Inflammatory macrophage (primary cell): ENCODE measurements at places on chromosomes 2 and 18.

DNA sequence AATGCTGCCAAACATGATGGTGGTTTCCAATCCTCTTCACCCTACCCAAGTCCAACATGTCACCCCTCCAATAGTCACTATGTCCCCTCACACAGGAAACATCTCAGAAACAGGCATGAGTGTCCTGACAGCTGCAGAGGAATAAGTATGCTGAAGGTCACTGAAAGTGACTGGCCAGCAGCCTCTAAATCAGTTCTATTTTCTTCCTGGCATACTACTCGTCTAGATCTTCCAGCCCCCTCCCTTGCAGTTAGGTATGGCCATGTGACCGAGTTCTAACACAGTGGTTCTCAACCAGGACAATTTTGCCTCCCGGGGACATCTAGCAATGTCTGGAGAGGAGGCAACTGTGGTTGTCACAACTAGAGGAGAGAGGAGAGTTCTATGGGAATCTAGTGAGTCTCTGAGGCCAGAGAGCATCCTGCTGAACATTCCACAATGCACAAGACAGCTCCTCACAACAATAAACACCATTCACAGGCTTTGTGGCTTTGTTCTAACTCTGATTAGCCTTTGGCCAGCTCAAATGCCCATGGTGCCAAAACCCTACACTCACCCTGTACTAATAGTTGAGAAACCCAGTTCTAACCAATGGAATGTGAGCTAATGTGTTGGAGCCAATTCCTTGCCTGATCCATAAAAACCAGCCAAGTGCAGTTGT is 12.6 kb upstream of the ID2 start:
- no peak for DNase-seq

GRCh38 chr2:99935662-99936061 is 206.7 kb downstream of the AFF3 start:
- no peak for DNase-seq

DNA sequence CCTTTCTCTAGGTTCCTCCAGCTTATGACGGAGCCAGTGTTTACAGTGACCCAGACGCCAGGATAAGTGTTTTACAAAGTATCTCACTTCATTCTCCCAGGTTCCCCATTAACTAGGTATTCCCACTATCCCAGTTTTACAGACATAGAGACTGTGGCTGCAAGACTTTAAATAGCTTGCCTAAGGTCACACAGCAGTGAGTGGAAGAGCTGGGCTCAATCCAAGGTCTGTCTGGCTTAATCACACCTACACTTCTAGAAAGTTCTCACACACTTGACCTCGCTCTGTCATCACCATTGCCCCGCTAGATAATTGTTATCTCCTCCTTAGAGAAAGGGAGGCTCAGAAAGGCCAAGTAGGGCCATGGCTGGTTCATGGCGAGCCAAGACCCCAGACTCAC is 110.2 kb downstream of the ANTXR1 start:
- DNase-seq: no peak

DNA sequence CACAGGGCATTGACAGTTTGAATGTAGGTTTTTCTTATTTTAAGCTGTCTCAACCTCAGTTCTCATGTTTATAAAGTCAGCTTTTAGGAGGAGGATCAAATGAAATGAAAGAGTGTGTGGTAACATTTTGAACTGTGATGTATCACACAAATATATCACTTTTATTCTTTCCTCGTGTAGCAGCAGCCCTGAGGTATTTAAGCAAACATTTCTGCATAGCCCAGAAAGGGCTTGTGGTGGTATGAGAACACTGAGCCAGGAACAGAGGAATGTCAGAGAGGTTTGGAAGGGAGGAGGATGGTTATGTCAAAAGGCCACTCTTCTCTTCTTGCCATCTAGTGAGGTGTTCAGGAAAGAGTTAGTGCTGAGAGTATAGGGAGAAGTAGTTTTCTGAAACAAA is 150.2 kb downstream of the PARD3B start:
- DNase-seq: no peak

DNA sequence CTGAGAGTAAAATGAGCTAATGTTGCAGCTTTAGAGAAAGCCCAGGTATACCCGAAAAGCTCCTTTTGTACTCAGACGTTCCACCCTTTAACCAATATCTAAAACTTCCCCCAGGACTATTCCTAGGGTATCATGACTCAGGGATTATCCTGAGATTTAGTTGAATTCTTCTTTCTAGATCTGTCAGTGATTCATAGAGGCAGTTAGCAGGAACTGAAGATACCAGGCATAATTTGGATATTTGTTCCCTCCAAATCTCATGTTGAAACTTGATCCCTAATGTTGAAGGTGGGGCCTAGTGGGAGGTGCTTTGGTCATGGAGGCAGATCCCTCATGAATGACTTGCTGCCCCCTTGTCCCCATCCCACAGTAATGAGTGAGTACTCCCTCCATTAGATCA is 161.2 kb upstream of the LRP1B start:
- DNase-seq: no peak

DNA sequence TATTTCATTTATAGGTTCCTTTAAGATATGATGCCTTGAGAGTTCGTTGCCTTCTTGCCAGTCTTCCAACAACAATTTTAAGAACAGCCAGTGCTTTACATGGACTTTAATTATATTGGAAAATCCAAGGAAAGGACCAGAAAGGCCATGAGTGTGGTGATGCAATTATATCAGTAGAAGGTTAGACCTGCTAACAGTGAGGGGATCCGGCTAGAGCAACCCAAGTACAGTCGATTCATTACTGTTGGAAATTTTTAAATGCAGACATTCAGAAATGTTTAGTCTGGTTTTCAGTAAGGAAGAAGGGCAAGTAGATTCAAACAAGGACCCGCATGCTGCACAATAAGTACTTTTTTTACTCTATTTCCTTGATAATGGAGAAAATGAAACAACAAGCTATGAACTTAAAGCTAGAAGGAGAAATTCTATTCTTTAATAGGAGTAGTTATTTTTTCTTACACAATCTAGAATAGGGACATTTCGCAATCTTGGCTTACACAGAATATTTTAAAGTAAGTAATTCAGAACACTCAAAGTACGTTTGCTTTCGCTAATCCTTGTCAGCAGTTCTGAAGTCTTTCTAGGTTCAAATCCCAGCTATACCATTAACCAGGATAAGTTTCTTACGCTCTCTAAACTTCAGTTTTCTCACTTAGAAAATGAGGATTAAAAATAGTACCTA is 405.5 kb downstream of the MEIS1 start:
- no peak for DNase-seq

- no peak for DNase-seq
These were observed 15.1 kb downstream of the LMAN1 start for GRCh38 chr18:59343926-59344325.

GRCh38 chr2:20450201-20450999 is 3.5 kb downstream of the RHOB start:
- no peak for DNase-seq

- DNase-seq: no peak
These were observed 5.6 kb downstream of the ACSL3 start for GRCh38 chr2:222866358-222866960.

DNA sequence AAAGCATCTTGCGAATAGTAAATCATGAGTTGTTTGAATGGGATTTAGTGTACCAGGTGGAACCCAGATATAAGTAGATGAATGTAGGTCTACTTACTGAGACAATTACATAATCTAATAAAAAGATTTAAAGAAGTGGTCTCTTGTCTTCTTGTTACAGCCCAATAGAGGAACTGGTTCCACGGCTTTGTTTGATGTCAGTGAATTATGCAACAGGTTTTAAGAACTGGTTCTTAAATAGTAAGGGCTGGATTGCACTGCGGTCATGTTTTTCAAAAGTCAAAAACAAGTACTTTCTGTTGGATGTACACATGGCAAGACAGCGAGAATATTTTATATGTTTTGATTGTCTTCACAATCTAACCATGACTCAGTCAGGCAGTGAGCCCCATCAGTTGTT is 15.4 kb upstream of the SLC9A2 start:
- DNase-seq: peak; percentile 83

DNA sequence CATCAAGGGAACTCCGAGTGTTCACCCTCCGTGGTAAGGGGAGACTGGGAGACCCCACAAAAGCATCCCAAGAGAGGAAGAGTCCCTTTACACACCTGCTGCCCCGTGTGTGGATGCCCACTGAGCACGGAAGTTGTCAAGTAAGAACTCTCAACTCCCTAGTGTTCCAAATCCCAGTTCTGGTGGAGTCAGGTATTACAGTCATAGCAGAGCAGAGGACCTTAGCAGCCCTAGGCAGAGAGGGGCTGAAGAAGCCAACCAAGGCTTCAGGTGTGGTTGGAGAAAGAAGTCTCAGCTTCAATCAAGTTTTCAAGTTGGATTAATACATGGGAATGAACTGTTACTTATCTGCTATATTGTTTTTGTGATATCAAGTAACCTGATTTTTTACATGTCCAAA is 512.5 kb downstream of the RNF144A start:
- no peak for DNase-seq

- DNase-seq: no peak
These were observed 72.6 kb downstream of the EMX1 start for GRCh38 chr2:72989770-72990556.

GRCh38 chr2:104538077-104538476 is 315.8 kb upstream of the POU3F3 start:
- DNase-seq: no peak

GRCh38 chr18:32257084-32257785 is 67.4 kb downstream of the MEP1B start:
- peak; percentile 45 for DNase-seq

- no peak for DNase-seq
These were observed 36.5 kb downstream of the CNGA3 start for GRCh38 chr2:98382739-98383138.

DNA sequence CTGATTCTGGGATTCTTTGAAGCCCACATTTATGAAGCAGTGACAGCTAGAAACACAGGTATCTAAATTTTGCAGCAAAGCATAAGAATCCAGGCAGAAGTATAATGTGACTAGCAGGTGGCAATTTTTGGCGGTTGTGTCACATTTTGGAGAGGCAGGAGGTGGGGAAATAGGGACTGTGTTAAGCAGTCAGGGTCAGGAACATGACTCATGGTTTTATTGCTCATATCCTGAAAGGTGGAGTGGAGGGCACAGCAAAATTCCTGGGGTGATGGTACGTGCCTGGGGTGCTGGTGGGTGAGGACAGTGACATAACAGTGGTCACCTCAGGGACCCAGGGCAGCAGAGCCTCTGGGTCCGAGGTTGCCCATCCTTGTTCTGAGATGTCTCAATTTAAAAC is 63.5 kb upstream of the TTN start:
- no peak for DNase-seq

GRCh38 chr18:74604361-74604760 is 6.7 kb downstream of the ZNF407 start:
- DNase-seq: no peak

DNA sequence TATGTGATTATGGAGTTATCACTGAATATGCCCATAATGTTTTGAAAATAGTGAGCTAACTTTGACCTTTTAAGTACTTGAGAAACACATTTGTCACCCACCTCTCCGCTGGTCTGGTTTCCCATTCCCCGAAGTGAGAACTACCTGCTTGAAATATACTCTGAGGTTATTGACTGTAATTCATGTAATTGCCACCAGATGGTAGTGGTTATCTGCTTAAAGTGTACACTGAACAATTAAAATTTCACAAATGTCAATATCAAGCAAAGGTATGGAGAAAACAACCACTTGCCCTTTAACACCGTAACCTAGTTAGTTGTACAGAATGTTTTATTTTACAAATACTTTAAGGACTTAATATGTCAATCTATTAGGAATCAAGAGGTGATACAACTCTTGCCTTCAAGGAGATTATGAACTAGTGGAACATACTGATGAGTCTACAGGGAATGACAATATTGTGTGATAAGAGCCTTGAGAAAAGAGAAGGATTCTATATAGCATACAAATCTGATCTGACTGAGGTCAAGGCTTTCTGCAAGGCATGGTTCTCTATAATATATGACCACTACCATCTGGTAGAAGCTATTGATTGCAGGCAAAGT is 316.8 kb upstream of the KCNH7 start:
- DNase-seq: peak; percentile 29

GRCh38 chr2:31213601-31214443 is 3.5 kb downstream of the CAPN14 start:
- DNase-seq: no peak

DNA sequence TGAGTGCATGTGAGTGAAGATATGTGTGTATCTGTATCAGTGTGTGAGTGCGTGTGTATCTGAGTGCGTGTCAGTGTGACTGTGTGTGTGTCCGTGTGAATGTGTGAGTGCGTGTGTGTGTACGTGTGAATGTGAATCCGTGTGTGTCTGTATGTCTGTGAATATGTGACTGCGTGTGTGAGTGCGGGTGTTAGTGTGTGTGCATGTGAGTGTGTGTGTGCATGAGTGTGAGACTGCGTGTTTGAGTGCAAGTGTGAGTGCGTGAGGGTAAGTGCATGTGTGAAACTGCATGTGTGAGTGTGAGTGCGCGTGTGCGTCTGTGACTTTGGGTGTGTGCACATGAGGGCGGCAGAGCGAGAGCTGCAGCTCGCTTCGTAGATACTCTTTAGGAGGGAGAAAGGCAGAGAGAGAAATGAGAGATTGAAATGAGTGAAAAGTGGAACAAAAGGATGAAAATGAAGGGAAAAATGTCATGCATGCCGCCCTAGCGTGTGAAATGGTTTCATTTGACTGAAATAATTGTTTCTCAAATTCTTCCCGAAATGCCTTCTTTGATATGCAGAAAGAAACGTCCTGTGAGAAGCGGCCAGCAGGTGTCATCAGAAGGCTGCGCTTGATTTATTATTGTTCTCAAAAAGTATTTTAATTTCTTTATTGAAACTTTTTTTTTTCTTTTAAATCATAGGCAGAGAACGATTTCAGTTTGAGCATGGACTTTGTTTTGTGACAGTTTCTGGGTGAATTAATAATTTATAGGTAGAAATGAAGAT is 25.6 kb downstream of the ZNF407 start:
- DNase-seq: no peak

DNA sequence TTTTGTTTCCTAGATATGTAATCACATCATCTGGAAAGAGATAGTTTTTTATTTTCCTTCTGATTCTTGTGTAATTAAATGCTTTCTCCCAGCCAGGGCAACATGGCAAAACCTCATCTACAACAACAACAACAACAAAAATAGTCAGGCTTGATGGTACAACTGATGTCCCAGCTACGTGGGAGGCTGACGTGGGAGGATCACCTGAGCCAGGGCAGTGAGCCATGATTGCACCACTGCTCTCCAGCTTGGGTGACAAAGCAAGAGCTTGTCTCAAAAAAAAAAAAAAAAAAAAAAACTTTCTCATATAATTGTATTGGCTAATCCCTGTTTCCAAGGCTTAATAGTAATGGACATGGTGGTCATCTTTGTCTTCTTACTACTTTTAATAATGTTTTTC is 26.4 kb upstream of the PGAP1 start:
- DNase-seq: peak; percentile 65

- DNase-seq: no peak
These were observed 234.3 kb upstream of the LYPD1 start for GRCh38 chr2:132904142-132904842.

DNA sequence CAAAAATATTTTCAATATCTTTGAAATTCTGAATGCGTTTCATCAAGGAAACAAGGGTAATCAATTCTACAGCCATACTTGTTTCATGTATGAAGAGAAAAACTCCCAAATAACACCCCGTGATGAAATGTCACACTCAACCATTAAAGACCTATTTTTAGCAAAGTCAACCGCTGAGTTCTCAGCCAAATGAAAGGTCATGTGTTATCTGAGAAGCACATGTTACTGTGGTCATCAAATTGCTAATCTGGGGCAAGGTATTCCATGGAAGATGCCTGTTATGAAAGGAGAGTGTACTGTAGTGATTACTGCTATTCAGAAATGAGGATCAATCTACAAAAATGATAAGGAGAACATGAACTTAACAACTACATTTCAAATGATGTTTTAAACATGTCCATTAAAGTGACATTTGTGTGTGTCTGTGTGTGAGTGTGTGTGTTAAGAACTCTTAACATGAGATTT is 126.7 kb downstream of the BCL2 start:
- peak; percentile 86 for DNase-seq
